ENCODE measurements at places on chromosomes 5 and 9.

- no peak for DNase-seq
Observed at GRCh38 chr9:108475813-108476212, 380.0 kb downstream of the ACTL7B start.

DNA sequence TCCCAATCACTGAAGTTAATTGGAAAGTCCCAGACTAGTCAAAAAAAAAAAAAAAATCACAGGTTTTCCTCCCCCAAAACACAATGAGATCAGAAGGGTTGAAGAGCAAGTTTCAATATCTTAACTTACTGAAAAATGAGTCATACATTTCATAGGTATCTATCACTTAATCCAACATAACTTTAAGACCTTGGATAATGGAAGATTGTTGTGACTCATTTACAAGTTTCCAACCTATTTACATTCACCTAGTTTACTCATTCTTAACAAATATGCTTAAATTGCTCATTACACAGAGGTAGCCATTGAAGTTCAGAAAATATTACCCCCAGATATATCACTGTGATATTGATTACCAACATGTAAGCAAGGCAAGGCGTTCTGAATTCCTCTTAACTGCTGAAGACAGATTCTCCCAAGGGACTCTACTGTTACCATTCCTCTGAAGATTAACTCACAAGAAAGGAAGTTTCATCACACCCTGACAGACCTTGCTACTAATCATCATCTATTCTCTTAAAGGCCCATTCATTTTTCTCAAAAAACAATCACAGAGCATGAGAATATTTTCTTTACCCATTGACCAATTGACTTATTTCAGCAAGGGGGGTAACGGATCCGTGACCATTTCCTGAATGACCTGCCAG lies 563.8 kb downstream of the TLE1 start:
- DNase-seq, result no peak

GRCh38 chr9:83584995-83585394 lies 37.9 kb upstream of the IDNK start:
- no peak for DNase-seq

- DNase-seq, result no peak
Observed at GRCh38 chr5:15286650-15287049, 213.3 kb upstream of the FBXL7 start.

DNA sequence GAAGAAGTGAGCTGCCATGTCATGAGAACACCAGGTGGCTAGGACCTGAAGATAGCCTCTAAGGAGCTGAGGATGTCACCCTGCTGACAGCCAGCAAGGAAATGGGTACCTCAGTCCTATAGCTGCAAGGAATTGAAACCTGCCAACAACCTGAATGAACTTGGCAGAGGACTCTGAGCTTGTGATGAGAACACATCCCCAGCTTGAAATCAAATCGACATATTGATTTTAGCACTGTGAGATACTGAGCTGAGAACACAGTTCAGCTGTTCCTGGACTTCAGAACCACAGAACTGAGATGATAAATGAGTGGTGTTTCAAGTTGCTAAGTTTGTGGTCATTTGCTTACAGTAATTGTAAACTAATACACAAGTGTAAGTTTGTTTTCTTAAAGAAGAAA lies 5.5 kb upstream of the RASEF start:
- no peak for DNase-seq

GRCh38 chr9:110178281-110178680 lies 29.7 kb downstream of the C9orf152 start:
- no peak for DNase-seq

- no peak for DNase-seq
Observed at GRCh38 chr9:108434502-108434901, 421.3 kb downstream of the ACTL7B start.

- no peak for DNase-seq
Observed at GRCh38 chr5:16625096-16625495, 8.3 kb upstream of the RETREG1 start.

DNA sequence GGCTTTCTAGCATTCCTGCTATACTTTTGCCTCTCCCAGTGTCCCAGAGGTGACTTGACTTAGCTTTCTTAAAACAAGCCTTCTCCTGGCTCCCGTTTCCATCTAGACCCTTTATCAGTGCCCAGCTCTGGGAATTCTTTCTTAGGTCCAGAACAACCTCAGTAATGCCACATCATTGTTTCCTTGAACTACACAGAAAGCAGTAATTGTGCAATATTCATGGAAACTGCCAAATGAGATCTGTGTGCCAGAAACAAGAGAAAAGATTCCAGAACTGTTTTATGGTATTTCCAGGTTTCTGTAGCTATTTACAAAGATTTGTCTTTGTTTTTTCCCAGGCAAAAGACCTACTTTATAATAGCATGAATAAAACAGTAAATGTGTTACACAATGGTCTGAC lies 391.3 kb downstream of the SLCO4C1 start:
- DNase-seq, result no peak

DNA sequence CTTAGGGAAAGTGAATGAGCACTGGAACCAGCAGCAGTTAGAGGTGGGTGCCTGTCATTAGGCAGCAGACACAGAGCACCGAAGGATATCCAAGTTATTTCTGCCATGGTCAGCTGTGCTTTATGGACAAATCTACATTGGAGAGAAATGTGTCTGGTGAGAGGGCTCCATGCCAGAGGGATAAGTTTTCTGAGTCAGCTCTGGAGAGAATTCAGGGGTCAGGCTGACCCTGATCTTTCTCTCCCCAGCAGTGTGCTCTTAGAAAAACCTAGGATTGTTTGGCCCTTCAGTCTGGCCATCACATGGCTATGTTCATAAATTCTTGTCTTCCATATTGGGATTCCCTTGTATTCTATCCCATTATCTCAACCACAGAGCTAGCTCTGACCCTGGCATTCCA lies 8.9 kb upstream of the IL17B start:
- DNase-seq, result no peak

GRCh38 chr5:144083185-144083584 lies 87.3 kb downstream of the YIPF5 start:
- DNase-seq, result no peak

DNA sequence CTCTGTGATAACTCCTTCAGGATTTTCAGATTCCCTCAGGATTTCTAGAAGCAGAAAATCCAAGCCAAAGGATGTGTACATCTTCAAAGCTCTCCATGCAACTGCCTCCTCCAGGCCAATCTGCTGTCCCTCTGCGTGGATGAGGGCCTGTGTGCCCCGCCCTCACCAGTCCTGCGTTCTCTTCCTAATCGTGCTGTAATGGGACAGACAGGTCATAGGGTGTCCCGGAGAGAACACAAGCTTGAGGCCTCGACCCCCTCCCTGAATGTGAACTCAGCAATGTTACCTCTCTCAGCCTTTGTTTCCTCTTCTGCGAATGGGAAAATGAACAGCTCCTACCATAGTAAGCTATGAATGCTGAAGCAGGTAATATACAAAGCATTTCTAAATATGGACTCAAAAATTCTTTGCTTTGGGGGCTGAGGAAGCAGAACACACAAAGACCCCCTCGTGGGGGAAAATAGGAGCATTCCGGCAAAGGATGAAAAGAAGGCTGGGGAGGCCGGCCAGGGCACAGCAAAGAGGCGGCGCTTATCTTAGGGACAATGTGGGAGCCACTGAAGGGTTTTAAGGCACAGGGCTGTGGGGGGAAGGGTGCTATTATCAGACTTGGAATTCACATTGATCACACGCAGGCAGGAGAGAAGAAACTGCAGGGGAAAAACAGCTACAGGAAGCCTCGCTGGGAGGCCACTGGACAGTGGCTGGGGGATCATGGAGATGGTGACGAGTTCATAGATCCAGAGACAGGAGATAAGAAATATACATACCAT lies 57.2 kb upstream of the FBXW11 start:
- no peak for DNase-seq

Measured in activated CD8-positive, alpha-beta memory T cell treated with anti-CD3 and anti-CD28 coated beads for 48 hours (primary cell).